ENCODE measurements at places on chromosomes 11 and 22.

DNA sequence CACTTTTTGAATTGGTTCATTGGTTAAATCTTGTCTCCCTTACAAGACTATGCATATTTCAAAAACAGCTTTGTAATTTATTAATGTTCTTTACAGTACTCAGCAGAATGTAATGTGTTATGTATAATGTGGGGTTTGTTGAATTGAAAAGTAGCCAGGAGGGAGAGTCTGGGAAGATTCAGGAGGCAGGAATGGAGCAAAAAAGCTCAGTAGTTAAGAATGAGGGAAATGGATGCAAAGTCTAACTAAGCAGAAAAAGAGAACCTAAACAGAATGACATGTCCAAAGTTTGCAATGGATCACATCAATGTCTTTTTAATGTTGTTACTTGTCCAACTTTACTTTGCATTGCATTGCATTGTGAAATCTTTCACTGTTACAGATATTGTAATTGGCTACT, 86.5 kb upstream of the CARD18 start:
- DNase-seq = no peak

DNA sequence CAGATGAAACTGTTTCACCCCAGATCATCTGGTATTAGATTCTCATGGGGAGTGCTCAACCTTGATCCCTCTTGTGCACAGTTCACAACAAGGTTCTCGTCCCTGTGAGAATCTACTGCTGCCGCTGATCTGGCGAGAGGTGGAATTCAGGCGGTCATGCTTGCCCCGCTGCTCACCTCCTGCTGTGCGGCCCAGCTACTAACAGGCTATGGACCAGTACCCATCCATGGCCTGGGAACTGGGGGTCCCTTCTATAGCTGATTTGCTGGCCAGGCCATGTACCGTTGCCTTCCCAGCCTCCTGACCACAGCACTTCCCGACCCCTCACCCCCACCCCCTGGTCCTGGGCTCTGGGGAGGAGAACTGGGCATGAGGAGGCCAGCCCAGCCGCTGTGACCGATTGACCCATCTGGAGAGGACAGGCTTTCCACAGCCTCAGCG, 2.6 kb downstream of the PHLDA2 start:
- peak; percentile 71 for DNase-seq

DNA sequence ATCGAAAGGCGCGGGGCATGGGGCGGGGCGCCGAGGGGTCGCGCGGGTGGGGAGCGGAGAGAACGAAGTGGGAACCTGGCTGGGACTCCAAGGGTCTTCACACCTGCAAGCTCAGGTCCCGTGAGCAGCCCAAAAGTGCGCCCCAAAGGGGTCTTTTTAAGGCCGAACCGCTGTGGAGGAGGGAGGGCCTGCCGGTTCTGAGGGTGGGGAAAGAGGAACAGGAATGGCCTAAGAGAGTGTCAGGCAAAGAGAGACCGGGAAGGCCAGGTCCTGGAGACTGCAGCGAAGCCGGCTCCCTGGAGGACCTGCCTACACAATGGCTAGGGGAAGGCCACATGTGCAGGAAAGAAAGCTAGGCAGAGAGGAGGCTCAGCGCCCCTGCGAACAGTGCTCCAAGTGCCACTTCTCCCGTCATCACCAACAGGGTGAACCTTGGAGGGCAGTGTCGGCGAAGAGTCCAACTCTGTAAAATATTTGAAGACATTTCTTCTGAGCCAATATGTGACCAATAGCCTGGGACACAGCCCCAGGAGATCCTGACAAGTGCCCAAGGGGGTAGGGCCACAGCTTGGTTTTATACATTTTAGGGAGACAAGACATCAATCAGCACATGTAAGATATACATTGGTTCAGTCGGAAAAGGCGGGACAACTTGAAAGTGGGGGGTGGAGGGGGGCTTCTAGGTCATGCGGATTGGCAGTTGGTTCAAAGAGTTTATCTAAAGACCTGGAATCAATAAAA, 710 bp upstream of the DGCR2 start:
- peak; percentile 15 for DNase-seq

- no peak for DNase-seq
Measured at GRCh38 chr11:134760957-134761356, 348.9 kb upstream of the B3GAT1 start.

GRCh38 chr11:64755681-64756361, 4.0 kb downstream of the PYGM start:
- DNase-seq = no peak

DNA sequence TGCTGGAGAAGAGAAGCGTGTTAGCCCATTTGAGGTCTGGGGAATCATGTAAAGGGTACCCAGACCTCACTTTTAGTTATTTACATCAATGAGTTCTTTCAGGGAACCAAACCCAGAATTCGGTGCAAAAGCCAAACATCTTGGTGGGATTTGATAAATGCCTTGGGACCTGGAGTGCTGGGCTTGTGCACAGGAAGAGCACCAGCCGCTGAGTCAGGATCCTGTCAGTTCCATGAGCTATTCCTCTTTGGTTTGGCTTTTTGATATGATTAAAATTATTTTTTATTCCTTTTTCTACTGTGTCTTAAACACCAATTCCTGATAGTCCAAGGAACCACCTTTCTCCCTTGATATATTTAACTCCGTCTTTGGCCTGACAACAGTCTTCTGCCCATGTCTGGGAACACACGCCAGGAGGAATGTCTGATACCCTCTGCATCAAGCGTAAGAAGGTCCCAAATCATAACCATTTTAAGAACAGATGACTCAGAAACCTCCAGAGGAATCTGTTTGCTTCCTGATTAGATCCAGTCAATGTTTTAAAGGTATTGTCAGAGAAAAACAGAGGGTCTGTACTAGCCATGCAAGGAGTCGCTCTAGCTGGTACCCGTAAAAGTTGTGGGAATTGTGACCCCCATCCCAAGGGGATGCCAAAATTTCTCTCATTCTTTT, 65.2 kb downstream of the ALX4 start:
- no peak for DNase-seq

- DNase-seq = no peak
Measured at GRCh38 chr11:15971215-15971546, 385.2 kb downstream of the SOX6 start.

GRCh38 chr11:70137383-70137782, 59.3 kb downstream of the ANO1 start:
- DNase-seq = no peak

- no peak for DNase-seq
Measured at GRCh38 chr11:44766972-44767278, 40.2 kb downstream of the TSPAN18 start.

DNA sequence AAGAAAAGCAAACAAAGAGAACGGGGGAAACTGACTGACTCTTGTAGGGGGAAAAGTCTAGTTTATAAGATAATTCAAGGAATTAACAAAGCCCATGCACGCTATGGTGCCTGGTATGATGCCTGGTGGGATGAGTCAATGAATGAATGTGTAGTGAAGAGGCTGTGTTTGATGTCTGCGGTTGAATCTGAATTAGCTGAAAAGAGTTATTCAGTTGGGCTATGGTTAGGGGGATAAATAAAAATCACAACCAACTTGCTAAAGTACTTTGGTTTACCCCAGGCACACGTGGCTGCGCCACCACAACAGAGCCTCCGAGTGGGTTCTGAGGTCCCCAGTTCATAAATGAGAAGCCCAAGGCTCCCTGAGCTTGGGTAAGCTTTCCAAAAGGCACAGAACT, 369.3 kb upstream of the SYN3 start:
- no peak for DNase-seq

DNA sequence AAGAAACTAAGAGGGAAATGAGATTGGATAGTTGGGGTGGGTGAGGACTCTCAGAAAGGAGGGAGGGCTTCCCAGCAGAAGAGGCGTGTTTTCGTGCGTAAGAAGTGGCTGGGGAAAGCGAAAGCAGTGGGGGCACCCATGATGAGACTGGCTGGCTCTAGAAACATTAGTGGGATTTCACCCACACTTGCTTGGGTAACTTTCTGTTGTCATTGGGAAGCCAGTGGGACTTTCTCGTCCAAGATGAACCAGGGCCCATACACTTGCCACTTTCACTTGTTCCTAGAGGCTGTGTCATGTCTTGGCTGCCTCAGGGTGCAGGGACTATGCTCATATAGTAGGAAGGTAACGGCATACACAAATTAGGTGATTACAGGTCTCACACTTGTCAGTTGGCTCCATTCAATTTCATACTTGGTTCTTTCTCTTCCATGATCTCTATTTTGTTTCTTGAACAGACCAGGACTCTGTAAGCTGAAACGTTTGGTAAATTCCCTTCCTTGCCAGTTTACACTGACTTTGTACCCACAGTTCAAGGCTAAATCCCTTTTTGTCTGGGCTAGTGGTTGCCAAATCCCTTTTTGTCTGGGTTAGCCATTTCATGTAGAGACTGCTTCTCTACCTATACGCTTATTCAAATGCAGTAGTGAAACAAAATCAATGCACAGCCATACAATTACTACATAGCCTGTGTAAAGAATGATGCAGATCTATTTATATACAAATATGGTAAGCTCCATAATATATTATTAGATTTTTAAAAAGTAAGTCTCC, 42.0 kb upstream of the CXCR5 start:
- no peak for DNase-seq

- DNase-seq = no peak
Measured at GRCh38 chr11:76663486-76663810, 7.1 kb downstream of the LRRC32 start.

GRCh38 chr22:32364210-32364609, 6.5 kb downstream of the RFPL3 start:
- DNase-seq = no peak

DNA sequence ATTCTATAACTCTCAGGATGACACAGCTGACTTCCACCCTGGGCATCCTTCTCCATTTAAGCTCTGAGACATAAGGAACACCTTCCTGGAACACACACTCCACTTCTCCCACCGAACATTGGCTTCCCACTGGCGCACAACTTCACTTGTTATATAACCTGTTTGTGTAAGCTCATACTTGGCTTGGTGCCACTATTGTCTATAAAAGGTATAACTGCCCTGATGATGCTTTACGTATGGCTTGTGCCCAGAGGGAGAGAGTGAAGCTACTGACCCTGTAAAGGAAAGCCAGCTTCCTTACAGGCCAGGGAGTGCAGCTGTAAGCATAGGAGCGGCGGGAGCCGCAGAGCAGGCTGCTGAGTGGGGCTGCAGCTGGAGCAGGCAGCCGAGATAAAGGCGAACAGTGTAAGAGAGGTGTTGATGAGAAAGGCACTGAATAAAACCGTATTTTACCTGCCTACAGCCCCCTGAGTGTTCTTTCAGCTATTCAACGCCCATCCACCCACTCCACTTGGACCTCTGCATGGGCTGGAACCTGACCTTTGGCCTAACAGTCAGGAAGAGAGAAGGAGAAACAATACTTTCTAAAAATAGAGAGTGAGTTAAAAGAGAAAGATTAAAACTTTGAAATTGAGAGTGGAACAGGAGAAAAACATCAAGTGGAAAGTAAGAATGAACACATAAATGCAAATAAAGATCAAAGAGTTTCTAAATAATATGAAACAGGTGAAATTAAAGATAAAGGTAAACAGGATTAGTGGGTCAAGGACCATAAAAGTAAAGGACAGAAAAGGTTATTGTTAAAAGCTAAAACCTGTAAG, 252.1 kb upstream of the ARHGAP42 start:
- DNase-seq = no peak

- no peak for DNase-seq
Measured at GRCh38 chr11:34671117-34671516, 50.2 kb downstream of the EHF start.

DNA sequence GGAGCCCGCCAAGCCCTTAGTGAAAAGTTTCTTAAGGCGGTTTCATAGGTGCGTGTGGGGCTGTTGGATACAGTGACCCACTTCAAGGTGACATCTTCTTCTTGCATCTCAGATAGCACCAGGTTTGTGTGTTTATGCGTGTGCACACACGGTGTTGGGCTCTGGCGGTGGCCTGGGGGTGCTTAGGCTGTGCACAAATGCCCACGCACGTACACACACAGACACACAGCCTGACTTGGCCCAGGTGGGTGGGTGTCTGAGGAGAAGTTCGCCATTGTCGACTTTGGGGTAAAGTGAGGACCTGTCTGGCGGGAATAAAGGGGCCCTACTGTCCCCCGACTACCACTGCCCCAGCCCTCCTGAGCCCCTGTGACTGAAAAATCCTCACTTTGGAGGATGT, 103.8 kb downstream of the KCNQ1 start:
- no peak for DNase-seq

DNA sequence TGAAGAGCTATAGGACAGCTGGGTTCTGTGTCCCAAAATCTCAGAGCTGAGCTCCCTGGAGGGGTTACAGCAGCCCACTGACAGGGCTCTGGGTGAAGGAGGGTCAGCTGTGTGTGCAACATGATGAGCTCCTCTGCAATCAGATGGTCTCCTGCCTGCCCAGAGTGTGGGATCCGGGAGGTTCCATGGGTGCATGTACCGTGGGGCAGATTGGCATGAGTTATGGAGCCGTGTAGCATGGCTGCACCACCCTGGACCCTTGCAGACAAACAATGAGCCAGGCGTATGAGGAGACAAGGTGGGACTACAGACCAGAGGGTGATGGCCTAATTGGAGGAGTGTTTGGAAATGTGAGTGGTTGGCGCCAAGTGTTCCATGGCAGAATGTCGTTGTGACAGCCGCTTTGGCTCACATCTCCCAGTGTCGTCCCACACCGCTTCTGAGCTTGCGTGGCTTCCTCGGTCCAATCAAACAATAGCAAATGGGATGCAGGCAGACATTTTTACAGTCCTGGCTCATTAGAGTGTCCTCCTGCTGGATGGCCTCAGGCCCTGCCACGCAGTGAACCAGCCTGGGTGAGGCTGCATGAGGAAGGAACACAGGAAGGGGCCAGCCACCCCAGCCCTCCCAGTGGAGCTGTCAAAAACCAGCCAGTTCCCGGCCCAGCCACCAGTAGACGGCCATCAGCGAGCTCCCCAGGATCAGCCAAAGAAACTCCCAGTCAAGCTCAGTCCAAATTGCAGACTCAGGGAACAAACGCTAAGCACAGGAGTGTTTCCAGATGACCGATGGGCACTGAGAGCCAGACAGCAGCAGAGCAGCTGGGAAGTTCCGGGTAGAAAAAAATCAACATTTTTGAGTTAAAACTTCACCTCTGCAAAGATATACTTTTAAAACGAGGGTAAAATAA, 1066.9 kb downstream of the BRD1 start:
- DNase-seq = no peak

GRCh38 chr11:15836795-15837194, 519.6 kb downstream of the SOX6 start:
- DNase-seq = no peak

GRCh38 chr22:27128461-27129085, 471.2 kb downstream of the MIAT start:
- DNase-seq = no peak

- DNase-seq = no peak
Measured at GRCh38 chr11:13446444-13446843, 16.6 kb downstream of the BTBD10 start.

All from trophoblast cell (in vitro differentiated cells and primary cell).